ENCODE measurements at places on chromosomes 12 and 14.

- no peaks in the 10 kb centered on the region for H3K36me3 ChIP-seq
- H3K4me1 ChIP-seq = no peaks in the 10 kb centered on the region
- H3K27ac ChIP-seq = no peak overlapping the region
These were observed 220.7 kb downstream of the BMP4 start for GRCh38 chr14:53735916-53736315.

DNA sequence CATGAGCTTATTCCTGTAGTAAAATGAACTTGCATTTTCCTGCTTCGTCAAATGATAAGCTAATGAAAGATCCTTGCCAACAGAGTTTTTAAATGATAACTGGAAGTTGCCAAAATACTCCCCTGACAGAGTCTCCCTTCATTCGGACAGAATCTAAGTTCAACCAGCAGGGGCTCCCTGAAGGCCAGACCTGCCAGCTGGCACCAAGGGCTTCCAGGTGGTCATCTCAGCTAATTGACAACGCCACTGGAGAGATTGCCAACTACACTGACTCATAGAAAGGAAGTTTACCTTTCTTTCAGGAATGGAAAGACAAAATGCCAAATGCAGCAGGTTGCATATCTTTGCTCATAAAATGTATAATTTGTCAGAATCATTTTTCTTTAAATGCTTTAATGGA, 462.8 kb downstream of the GXYLT1 start:
- H3K4me3 ChIP-seq = no peak overlapping the region
- H3K36me3 ChIP-seq = no peaks in the 10 kb centered on the region
- DNase-seq = no peak
- no peaks in the 10 kb centered on the region for H3K4me1 ChIP-seq
- no peaks in the 10 kb centered on the region for H3K27me3 ChIP-seq

- H3K27ac ChIP-seq = no peak overlapping the region
- peaks cover 14% of the 10 kb centered on the region for H3K4me1 ChIP-seq
- H3K4me3 ChIP-seq = no peak overlapping the region
- no peaks in the 10 kb centered on the region for H3K36me3 ChIP-seq
These were observed 10.4 kb downstream of the KRT83 start for GRCh38 chr12:52310622-52311284.

GRCh38 chr12:48021485-48022179, 17.4 kb upstream of the COL2A1 start:
- no peak for DNase-seq
- no peak overlapping the region for H3K4me3 ChIP-seq
- H3K36me3 ChIP-seq = no peaks in the 10 kb centered on the region
- H3K27me3 ChIP-seq = peaks cover 15% of the 10 kb centered on the region
- peaks cover 10% of the 10 kb centered on the region for H3K4me1 ChIP-seq

- H3K27me3 ChIP-seq = no peaks in the 10 kb centered on the region
- no peak overlapping the region for H3K27ac ChIP-seq
- H3K4me1 ChIP-seq = peaks cover 9% of the 10 kb centered on the region
- H3K4me3 ChIP-seq = no peak overlapping the region
These were observed 11.2 kb upstream of the PNMA1 start for GRCh38 chr14:73725116-73726024.

Measured in spinal cord (tissue), 10 donors.